Activated B cell treated with CpG ODN at 0.5 μM for 24 hours (primary cell): ENCODE measurements at places on chromosomes 7 and 10. TPM values are rescaled to one million over a fixed set of nuclear protein-coding genes. Genes with fewer than 3 reads are reported as not detected.

GRCh38 chr7:31110331-31111108 lies 58.4 kb downstream of the ADCYAP1R1 start:
- no peaks in the 10 kb centered on the region for H3K36me3 ChIP-seq
- H3K27me3 ChIP-seq, result peaks cover 2% of the 10 kb centered on the region
- no peak for DNase-seq
- no peaks in the 10 kb centered on the region for H3K4me1 ChIP-seq

GRCh38 chr10:93088466-93088865 lies 14.8 kb downstream of the CYP26A1 start:
- H3K27me3 ChIP-seq, result peaks cover 22% of the 10 kb centered on the region
- no peak overlapping the region for H3K4me3 ChIP-seq
- H3K36me3 ChIP-seq, result no peaks in the 10 kb centered on the region
- H3K27ac ChIP-seq, result no peak overlapping the region

DNA sequence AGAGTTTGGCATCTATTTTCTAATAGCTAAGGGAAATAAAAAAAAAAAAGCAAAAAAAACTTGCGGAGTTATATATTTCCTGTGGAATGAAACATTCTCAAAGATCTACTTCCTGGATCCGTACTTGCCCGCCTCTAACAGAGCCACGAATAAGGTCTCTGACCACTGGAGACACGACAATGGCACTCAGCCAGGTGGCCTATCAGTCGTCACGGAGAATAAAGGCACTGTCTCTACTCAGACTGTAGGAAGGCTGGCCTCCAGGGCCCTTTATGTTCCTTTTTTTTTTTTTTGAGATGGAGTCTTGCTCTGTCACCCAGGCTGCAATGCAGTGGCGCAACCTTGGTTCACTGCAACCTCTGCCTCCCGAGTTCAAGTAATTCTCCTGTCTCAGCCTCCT lies 58.7 kb downstream of the RGS10 start:
- no peaks in the 10 kb centered on the region for H3K36me3 ChIP-seq
- no peak overlapping the region for H3K27ac ChIP-seq
- H3K27me3 ChIP-seq, result no peaks in the 10 kb centered on the region
- no peak overlapping the region for H3K4me3 ChIP-seq
- peaks cover 10% of the 10 kb centered on the region for H3K4me1 ChIP-seq

- peaks cover 31% of the 10 kb centered on the region for H3K4me1 ChIP-seq
- no peaks in the 10 kb centered on the region for H3K27me3 ChIP-seq
- no peak for DNase-seq
- no peak overlapping the region for H3K27ac ChIP-seq
- no peak overlapping the region for H3K4me3 ChIP-seq
- no peaks in the 10 kb centered on the region for H3K36me3 ChIP-seq
These were observed 10.7 kb downstream of the FGL2 start for GRCh38 chr7:77188731-77189437.

DNA sequence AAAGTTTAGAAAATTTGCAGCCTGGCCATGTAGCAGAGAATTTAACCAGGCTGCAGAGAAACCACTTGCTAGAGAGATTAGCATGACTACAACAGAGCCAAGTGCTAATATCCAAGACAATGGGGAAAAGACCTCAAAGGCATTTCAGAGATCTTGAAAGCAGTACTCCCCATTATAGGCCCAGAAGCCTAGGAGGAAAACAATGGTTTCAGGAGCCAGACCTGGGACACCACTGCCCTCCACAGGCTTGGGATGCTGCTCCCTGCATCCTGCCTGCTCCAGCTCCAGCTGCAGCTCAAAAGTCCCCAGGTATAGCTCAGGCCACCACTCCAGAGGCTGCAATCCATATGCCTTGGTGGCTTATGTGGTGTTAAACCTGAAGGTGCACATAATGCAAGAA lies 101.5 kb upstream of the TMEM72 start:
- no peaks in the 10 kb centered on the region for H3K4me1 ChIP-seq
- no peak overlapping the region for H3K4me3 ChIP-seq
- no peaks in the 10 kb centered on the region for H3K27me3 ChIP-seq
- H3K27ac ChIP-seq, result no peak overlapping the region
- DNase-seq, result no peak

DNA sequence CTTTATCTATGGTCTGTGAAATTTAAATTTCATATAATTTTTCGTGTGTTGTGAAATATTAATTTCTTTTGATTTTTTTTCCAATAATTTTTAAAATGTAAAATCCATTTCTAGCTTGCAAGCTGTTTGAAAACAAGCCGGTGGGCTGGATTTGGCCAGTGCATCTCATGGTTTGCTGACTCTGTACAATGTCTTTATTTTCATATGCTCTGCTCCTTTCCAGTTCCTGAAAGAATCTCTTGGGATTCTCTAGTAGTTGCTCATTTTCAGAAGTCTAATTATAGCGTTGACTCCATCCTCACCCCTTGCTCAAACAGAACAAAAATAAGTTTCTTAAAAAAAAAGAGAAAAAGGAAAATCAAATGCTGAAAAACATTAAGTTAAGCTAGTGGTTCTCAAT lies 21.4 kb downstream of the UBN2 start:
- no peak for DNase-seq
- no peak overlapping the region for H3K27ac ChIP-seq
- H3K36me3 ChIP-seq, result peaks cover 64% of the 10 kb centered on the region
- H3K4me1 ChIP-seq, result no peaks in the 10 kb centered on the region

DNA sequence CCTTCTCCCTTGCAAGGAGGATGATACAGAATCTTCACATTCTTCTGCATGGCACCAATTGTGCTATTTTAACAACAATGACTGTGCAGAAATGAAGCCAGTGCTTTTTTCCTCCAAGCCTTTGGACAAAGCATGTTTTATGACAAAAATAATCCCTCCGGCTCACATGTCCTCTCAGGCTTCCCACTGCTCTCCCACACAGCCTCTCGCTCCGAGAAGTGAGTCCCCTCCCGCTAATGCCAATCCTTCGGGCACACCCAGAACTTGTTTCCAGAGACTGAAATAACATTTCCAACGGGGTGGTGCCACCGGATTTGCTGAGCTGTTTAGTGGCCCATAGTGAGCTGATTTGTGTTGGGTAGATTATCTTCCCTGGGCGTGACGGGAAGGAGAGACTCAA lies 35.8 kb downstream of the RBM17 start:
- H3K4me1 ChIP-seq, result peaks cover 2% of the 10 kb centered on the region
- no peak overlapping the region for H3K27ac ChIP-seq
- no peaks in the 10 kb centered on the region for H3K36me3 ChIP-seq
- peaks cover 15% of the 10 kb centered on the region for H3K27me3 ChIP-seq
- H3K4me3 ChIP-seq, result no peak overlapping the region

DNA sequence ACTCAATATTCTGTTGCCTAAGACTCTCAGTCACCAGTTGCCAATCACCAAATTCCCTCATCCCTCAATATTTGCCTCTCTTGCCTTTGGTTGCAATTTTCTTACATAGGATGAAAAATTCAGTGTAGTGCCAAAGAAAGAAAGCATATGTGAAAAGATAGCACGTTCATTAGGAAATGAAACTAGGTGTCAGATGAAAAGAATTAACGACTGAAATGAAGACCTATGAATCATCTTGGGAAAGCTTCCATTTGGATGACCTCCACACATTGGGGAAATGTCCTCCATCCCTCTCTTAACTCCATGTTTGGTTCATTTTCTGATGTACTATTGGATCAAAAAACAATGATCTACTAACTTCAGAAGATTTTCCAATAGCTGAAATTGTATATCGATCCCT lies 145.1 kb upstream of the MEOX2 start:
- no peak overlapping the region for H3K4me3 ChIP-seq
- DNase-seq, result no peak
- no peaks in the 10 kb centered on the region for H3K4me1 ChIP-seq
- no peak overlapping the region for H3K27ac ChIP-seq

- DNase-seq, result no peak
- no peaks in the 10 kb centered on the region for H3K4me1 ChIP-seq
- H3K27me3 ChIP-seq, result no peaks in the 10 kb centered on the region
- H3K36me3 ChIP-seq, result no peaks in the 10 kb centered on the region
These were observed 573.0 kb upstream of the IGFBP3 start for GRCh38 chr7:46494028-46494427.

- no peaks in the 10 kb centered on the region for H3K36me3 ChIP-seq
- no peaks in the 10 kb centered on the region for H3K4me1 ChIP-seq
- DNase-seq, result no peak
- H3K4me3 ChIP-seq, result no peak overlapping the region
- peaks cover 35% of the 10 kb centered on the region for H3K27me3 ChIP-seq
These were observed 6.4 kb upstream of the ZNF862 start for GRCh38 chr7:149831741-149832219.

GRCh38 chr7:26397796-26398426 lies 106.2 kb downstream of the SNX10 start:
- H3K27me3 ChIP-seq, result no peaks in the 10 kb centered on the region
- peaks cover 36% of the 10 kb centered on the region for H3K4me1 ChIP-seq
- no peak for DNase-seq
- peak overlapping the region; percentile 80 for H3K27ac ChIP-seq
- H3K36me3 ChIP-seq, result peaks cover 2% of the 10 kb centered on the region

DNA sequence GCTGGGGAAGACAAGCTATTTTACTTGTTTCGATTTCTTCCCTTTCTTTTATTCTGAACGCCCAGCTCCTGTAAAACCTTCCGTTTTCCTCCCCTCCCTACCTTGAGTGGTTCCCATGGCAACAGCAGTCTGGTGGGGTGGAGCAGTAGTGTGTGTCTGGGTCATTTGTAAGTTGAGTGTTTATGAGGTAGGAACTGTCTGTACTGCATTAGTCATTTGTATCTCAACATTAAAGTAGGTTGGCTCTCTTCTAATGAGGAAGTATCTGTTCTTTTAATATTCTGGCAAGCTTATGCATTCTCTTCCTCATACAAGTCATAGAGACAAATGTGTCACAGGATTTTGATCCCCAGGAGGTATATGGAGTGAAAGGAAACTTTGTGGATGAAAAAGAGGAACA lies 85.3 kb upstream of the CCDC6 start:
- H3K4me1 ChIP-seq, result peaks cover 12% of the 10 kb centered on the region
- H3K27me3 ChIP-seq, result no peaks in the 10 kb centered on the region
- H3K4me3 ChIP-seq, result peak overlapping the region; percentile 74
- H3K27ac ChIP-seq, result peak overlapping the region; percentile 7
- DNase-seq, result no peak
- H3K36me3 ChIP-seq, result no peaks in the 10 kb centered on the region

DNA sequence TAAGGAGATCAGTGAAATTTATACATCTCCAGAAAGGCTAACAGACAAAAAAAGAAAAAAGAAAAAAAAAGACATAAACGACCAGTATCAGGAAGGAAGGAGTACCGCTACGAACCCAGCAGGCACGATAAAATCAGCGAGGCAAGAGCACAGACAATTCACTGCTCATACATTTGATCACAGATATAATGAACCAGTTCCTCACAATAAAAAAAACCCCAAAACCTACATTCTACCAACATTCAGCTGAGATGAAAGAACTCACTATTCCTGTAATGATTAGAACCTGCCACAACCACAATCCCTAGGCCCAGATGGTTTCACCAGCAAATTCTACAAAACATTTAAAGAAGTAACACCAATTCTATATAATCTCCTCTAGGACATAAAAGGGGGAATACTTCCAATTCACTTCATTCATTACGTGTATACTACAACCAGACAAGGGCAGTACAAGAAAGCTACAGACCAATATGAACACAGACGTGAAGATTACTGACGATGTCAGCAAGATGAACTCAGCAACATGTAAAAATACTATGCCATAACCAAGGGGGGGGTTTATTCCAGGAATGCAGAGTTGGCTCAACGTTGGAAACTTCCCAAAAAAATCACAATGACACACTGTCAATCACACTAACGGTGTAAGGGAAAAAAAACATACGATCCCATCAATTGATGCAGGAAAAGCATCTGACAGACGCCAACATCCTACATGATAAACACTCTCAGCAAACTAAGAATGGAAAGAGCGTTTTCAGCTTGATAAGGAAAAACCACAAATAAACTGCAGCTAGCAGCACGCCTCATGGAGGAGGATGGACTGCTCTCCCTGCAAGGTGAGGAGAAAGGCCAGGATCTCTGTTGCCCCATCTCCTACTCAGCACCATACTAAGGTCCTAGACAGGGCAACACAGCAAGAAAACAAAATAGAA lies 256.2 kb downstream of the ELFN1 start:
- DNase-seq, result no peak
- peaks cover 25% of the 10 kb centered on the region for H3K36me3 ChIP-seq
- H3K27me3 ChIP-seq, result no peaks in the 10 kb centered on the region
- H3K27ac ChIP-seq, result peak overlapping the region; percentile 1
- H3K4me1 ChIP-seq, result peaks cover 52% of the 10 kb centered on the region

GRCh38 chr10:16521311-16522016 lies at the start of gene C1QL3:
TSS of gene C1QL3 (minus strand) at chr10:16521879. CDS start at chr10:16521065, 814 bp downstream.
- peak within 1 kb of the TSS; percentile 82 for H3K4me3 ChIP-seq
- H3K27ac ChIP-seq, result no peak within 1 kb of the TSS
- no peaks in the 10 kb centered on the region for H3K36me3 ChIP-seq
- no peak for DNase-seq
- H3K27me3 ChIP-seq, result peaks cover 32% of the 10 kb centered on the region
- peaks cover 14% of the 10 kb centered on the region for H3K4me1 ChIP-seq

DNA sequence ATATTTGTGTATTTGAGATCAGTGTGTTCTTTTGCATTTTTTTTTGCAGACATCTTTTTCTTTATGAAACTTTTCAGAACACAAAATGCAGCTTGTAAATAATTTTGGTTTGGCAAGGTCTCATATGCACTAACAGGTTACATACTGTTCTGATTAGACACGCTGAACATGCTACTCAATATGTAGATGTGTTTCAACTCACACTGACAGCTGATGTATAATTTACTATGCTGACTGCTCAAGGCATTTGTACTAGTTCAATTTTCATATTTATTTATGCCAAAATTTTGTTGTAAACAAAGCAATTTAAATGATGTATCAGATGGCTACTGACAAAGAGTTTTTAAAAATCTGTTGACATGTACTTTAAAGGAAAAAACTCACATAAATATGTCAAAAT lies 123.8 kb downstream of the TFEC start:
- peaks cover 4% of the 10 kb centered on the region for H3K4me1 ChIP-seq
- no peaks in the 10 kb centered on the region for H3K27me3 ChIP-seq
- DNase-seq, result no peak
- H3K36me3 ChIP-seq, result no peaks in the 10 kb centered on the region

DNA sequence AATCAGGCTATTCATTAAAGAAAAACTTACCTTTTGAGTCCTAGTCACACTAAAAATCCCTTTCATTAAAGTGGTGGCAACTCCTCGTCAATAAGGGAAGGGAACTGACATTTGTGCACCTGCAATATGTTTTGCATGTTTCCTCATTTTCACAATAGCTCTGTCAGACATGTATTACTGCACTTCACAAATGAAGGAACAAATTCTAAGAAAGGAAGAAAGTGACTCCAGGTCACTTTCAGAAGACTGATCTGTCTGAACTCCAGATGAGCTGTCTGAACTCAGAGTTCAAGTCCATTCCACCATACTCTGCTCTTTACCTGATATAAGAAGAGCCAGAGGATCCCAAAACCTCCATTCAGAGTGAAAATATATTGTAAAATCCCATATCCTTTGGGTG lies 50.3 kb upstream of the GSAP start:
- H3K36me3 ChIP-seq, result no peaks in the 10 kb centered on the region
- no peak for DNase-seq
- H3K27me3 ChIP-seq, result no peaks in the 10 kb centered on the region
- H3K27ac ChIP-seq, result no peak overlapping the region
- peaks cover 32% of the 10 kb centered on the region for H3K4me1 ChIP-seq

- no peak for DNase-seq
- H3K4me3 ChIP-seq, result no peak overlapping the region
- no peaks in the 10 kb centered on the region for H3K4me1 ChIP-seq
- no peaks in the 10 kb centered on the region for H3K36me3 ChIP-seq
These were observed 954.2 kb downstream of the PCDH15 start for GRCh38 chr10:53846809-53847208.

Gene GDI2
- 289 and 301 TPM in 2 replicates for total RNA-seq

Gene CYP2C19
- not detected in 2 replicates for total RNA-seq

Gene SPDYE9
- total RNA-seq, result not detected in 2 replicates

Gene CHAT
- total RNA-seq, result not detected in 2 replicates

Gene DGKI
- not detected in 2 replicates for total RNA-seq

Gene IFIT5
- total RNA-seq, result 20.0 and 21.3 TPM in 2 replicates

Gene NAT16
- not detected in 2 replicates for total RNA-seq

Gene OR2A42
- total RNA-seq, result not detected in 2 replicates

Gene GRM3
- not detected in 2 replicates for total RNA-seq

Gene ITGA8
- total RNA-seq, result not detected in 2 replicates

Gene ANKRD22
- total RNA-seq, result not detected in 2 replicates

Gene TMEM229A
- total RNA-seq, result not detected in 2 replicates
